Thyroid gland (tissue), 4 donors: ENCODE measurements at places on chromosomes 11 and 22. TPM values are rescaled to one million over a fixed set of nuclear protein-coding genes. Genes with fewer than 3 reads are reported as not detected.

LIF gene
- 2.6 TPM for total RNA-seq

FAT3 gene
- total RNA-seq: 0.20 TPM

DNA sequence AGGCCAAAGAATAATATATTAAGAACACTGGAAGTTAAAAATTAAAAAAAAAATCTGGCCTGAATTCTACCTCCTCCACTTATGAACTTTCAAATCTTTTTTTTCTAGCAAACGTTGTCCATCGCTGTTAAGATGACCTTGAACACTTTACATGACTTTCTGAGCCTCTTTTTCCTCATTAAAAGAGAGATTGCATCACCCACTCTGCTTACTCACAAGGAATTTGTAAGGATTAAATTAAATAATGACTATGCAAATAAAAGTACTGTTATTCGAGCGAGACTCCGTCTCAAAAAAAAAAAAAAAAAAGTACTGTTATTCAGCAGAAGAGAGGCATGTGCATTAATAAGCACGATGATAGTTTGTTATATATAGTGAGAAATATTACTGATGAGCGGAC is 285.1 kb upstream of the CCDC90B start:
- no peaks in the 10 kb centered on the region for H3K27me3 ChIP-seq
- H3K4me3 ChIP-seq: no peak overlapping the region
- H3K27ac ChIP-seq: no peak overlapping the region
- no peak for DNase-seq
- peaks cover 3% of the 10 kb centered on the region for H3K4me1 ChIP-seq

PARVG gene
- total RNA-seq: 5.4 TPM

KCNJ4 gene
- total RNA-seq: not detected

DNA sequence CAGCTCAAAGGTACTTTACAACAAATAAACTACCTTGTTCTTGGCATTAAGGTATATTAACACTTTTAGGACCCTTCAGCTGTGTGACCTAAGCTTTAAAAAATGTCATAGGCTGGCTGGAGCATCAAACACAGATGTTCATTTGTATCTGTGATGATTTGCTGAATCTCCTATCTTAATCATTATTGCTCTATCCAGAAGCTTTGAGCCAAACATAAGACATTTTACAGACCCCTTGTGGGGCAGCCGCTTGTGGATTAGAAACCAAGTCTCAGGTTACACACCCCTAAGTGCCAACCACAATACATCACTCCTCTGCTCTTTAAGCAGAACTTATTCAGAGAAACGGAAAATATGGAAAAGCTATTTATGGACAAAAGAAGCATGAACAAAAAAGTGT is 394.2 kb upstream of the CCDC90B start:
- no peak for DNase-seq
- H3K4me1 ChIP-seq: peaks cover 11% of the 10 kb centered on the region
- peak overlapping the region; percentile 84 for H3K27ac ChIP-seq

DNA sequence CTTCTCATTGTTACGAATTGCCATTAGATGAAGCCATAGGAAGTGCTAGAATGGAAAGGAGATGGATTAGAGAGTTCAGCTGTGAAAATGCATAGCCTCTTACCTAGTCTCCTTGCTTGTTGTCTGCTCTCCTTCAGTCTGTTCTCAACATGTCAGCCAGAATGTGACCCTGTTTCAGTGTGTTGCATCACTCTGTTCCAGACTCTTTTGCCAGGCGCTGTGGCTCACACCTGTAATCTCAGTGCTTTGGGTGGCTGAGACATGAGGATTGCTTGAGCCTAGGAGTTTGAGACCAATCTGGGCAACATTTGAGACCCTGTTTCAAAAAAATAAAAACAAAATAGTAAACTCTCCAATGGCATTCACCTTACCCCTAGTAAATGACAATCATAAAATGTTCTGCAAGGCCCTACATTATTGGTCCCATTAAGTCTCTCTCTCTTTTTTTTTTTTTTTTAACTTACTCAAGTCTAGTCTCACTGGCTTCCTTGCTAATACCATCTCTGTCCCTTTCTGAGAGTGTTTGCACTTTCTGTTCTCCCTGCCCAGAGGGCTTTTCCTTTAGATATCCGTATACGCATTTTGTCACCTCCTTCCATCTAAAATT is 39.4 kb downstream of the CYP2R1 start:
- no peaks in the 10 kb centered on the region for H3K4me1 ChIP-seq
- DNase-seq: no peak
- H3K27ac ChIP-seq: no peak overlapping the region
- no peaks in the 10 kb centered on the region for H3K36me3 ChIP-seq
- no peaks in the 10 kb centered on the region for H3K27me3 ChIP-seq

IFITM10 gene
- 1.5 TPM for total RNA-seq

PACSIN3 gene
- 43.6 TPM for total RNA-seq

DNA sequence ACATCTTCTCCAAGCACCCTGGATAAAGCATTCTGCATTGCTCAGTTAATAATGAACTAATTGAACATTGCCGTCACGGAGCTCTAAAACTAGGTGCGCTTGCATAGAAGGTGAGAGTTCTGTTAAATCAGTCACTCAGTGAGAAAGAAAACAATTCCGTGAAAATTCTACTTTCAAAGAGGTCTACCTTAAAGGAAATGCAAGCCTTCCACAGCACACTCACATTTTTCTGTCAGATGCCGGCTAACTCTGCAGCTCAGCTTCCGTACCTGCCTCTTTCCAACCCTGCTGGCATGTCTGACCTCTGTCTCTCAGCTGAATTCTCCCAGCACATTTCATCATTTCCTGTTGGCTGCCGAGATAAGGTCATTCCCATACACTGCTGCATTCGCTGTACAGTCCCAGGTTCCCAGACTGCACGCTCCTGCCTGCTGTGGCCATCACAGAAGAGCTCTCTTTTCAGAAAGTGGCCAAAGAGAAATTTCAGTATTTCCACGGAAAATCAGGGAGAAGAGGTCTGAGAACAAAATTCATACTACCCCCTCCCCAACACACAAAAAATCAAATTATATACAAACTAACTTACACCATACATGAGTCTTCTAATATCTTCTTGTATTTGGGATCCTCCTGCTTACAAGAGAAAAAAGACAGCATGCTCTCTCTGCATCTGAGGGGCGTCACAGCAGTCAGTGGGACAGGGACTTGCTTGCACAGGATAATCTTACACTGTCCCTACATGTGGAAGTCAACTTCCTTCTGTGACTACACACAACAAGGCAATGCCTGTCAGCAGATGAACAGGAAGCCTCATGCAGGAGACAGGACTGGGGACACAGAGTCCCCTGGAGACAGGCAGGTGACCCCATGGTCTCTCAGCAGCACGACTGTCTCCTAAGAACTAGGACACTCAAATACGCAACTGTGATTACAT is 55.1 kb downstream of the PACSIN2 start:
- no peak overlapping the region for H3K27ac ChIP-seq
- H3K4me1 ChIP-seq: peaks cover 41% of the 10 kb centered on the region
- peak; percentile 21 for DNase-seq
- H3K27me3 ChIP-seq: no peaks in the 10 kb centered on the region
- no peaks in the 10 kb centered on the region for H3K36me3 ChIP-seq

MYBPC3 gene
- total RNA-seq: not detected

DNA sequence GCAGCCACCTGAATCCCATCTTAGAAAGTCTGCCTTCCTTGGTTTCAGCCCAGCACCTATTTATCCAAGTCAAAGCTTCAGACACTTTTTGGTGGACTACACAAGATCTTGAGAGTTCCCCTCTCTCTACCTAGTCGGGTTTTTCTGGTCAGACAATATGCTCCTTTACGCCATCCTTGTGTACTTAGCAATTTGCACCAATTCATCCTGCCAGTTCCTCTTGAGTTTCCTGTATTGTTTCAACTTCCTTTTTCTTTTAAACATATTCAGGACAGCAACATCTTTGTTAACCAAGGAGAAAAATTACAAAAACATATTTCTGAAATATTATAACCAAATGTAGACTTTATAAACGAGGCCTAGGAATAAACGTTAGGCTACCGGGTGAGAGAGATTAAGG is 368.2 kb upstream of the CADM1 start:
- DNase-seq: no peak
- H3K27me3 ChIP-seq: no peaks in the 10 kb centered on the region
- no peak overlapping the region for H3K27ac ChIP-seq

DNA sequence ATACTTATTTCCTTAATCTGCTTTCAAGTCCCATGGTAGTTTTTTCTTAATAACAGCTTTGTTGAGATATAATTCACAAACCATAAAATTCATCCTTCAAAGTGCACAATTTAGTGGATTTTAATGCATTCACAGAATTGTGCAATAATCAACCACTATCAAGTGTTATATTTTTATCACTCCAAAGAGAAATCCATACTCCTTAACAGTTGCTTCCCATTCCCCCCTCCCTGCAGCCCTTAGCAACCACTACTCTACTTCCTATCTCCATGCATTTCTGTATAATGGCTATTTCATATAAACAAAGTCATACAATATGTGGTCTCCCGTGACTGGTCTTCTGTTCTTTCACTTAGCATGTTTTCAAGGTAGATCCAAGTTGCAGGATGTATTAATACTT is 18.8 kb upstream of the NUP50 start:
- no peak for DNase-seq
- no peak overlapping the region for H3K27ac ChIP-seq
- no peak overlapping the region for H3K4me3 ChIP-seq
- no peaks in the 10 kb centered on the region for H3K36me3 ChIP-seq
- H3K4me1 ChIP-seq: no peaks in the 10 kb centered on the region
- H3K27me3 ChIP-seq: no peaks in the 10 kb centered on the region

LRRC75B gene
- total RNA-seq: 18.6 TPM

- no peak for DNase-seq
- H3K36me3 ChIP-seq: no peaks in the 10 kb centered on the region
- H3K27ac ChIP-seq: no peak overlapping the region
- H3K4me3 ChIP-seq: no peak overlapping the region
Measured at GRCh38 chr11:45772986-45773785, 31.8 kb upstream of the SLC35C1 start.
